ENCODE measurements at places on chromosomes 12 and 14.
A peak's percentile ranks its signal among the peaks of the same experiment; 100 is the strongest.

- DNase-seq: peak; percentile 58
Observed at GRCh38 chr12:56160193-56160763, 2.1 kb downstream of the MYL6 start.

GRCh38 chr12:113634474-113634873 is 162.8 kb upstream of the LHX5 start:
- DNase-seq: no peak

GRCh38 chr12:64610660-64611340 is 505 bp downstream of the RASSF3 start:
- DNase-seq: peak; percentile 67

DNA sequence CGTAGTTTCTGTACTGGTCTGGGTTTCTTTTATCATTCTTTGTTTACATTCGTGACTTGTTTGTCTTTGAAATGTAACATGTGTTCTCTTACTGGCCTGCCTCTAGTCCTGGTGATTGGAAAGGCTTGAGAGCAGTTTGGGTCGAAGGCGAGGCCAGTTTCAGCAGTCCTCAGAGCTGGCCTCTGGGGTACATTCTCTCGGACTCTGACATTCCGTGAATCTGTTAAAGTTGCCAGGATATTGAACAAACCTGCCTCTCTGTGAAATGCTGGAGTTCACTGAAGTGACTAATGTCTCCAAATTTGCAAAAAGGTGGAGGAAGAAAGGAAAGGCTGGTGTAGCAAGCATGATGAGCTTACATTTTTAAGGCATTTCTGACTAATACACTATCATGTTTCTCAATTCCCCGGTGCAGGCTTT is 1.5 kb downstream of the PLEKHA5 start:
- DNase-seq: no peak

GRCh38 chr12:13452955-13453570 is 256.5 kb downstream of the EMP1 start:
- DNase-seq: no peak

GRCh38 chr12:109239179-109239578 is 69.9 kb downstream of the FOXN4 start:
- DNase-seq: no peak

GRCh38 chr14:91964724-91965123 is 17.2 kb upstream of the FBLN5 start:
- DNase-seq: no peak

DNA sequence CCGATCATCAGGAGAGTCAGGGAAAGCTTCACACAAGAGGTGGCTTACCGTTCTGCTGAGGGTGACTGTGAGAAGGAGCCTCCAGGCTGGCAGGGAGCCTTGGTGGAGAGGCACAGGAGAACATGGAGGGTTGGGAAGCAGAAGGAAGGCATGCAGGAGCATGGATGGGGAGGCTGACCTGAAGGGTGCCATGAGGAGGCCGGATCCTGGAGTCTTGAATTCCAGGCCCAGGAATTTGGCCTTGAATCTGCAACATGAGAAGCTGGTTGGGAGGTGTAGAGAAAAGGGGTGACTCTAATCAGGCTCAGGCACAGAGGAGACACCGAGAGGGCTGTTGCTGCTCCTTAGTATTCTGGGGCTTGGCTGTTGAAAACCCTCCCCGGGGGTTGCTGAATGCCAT is 130.2 kb downstream of the PELI2 start:
- DNase-seq: no peak

- DNase-seq: no peak
Observed at GRCh38 chr14:64772397-64772950, 68.2 kb downstream of the PLEKHG3 start.

GRCh38 chr12:107906707-107907106 is 132.2 kb downstream of the ASCL4 start:
- no peak for DNase-seq

DNA sequence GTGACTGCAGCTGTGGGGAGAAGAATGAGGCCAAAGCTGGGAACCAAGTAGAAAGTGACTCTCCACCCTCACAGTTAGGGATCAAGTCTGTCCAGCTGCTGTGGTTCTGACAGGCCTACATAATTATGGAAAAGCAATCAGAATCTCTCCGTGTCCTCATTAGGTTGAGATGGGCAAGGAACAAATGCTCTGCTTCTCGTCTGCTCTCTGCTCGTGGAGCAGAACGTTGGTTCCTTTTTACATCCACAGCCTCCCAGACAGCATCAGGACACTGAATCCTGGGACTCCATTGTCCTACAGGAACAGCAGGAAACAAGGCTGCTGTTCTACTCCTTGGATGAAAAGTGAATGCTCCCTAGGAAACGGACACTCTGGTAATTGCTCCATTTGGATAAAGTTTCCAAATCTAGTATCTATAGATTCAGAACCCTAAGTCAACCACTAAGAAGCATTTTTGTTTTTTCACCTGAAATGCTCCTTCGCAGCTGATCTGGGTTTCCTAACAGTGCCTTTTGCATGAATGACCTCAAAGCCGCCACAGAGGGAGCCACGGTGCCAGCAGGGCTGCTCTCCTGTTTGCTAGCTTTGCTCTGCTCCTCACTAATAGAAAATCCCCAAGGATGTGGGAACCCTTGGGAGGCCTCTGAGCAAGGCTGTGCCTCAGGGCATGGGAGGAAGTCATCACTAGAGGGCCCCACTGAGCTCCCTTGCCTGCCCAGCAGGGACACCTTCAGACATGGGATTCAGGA is 102.0 kb downstream of the EGLN3 start:
- DNase-seq: no peak

GRCh38 chr12:122184517-122184916 is 1.6 kb downstream of the LRRC43 start:
- DNase-seq: no peak

Data from stimulated activated CD4-positive, alpha-beta T cell treated with anti-CD3 and anti-CD28 coated beads, Interleukin-4, amount 100 ng/mL, for 1 hour (primary cell).